ENCODE measurements at places on chromosomes 3 and 15.

DNA sequence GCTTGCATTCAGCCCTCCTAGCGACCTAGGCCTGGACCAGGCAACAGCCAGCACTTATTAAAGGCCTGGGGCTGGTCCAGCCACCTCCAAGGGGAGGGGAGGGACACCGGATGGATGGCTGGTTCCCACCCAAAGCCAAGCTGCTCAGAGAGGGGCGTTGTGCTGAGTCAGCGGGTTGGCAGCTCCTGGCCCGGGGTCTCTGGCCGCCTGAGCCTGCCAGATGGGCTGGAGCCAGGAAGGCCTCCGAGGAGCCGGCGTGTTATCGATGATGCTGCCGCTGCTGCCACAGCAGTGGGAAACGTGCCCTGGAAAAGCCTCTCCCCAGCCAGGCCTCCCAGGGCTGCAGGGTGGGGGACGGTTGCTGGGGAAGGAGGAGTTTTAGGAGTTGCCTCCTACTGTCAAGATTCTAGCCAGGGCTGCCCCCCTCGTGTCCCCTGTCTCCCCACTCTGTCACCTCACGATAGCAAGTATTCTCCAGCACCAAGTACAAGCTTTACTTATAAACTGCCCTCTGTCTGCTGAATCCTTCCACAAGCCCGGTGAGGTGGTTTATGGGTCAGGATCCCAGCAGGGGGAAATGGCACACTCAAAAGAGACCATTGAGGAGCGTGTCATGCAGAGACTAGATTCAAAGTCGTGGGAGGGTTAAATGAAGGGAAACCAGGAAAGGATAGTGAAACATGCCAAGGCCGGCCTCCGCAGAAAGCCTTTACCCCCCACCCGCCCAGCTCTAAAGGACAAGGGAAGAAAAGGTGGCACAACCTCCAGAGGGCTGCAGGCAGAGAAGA lies 43.2 kb upstream of the TSEN2 start:
- DNase-seq = no peak

DNA sequence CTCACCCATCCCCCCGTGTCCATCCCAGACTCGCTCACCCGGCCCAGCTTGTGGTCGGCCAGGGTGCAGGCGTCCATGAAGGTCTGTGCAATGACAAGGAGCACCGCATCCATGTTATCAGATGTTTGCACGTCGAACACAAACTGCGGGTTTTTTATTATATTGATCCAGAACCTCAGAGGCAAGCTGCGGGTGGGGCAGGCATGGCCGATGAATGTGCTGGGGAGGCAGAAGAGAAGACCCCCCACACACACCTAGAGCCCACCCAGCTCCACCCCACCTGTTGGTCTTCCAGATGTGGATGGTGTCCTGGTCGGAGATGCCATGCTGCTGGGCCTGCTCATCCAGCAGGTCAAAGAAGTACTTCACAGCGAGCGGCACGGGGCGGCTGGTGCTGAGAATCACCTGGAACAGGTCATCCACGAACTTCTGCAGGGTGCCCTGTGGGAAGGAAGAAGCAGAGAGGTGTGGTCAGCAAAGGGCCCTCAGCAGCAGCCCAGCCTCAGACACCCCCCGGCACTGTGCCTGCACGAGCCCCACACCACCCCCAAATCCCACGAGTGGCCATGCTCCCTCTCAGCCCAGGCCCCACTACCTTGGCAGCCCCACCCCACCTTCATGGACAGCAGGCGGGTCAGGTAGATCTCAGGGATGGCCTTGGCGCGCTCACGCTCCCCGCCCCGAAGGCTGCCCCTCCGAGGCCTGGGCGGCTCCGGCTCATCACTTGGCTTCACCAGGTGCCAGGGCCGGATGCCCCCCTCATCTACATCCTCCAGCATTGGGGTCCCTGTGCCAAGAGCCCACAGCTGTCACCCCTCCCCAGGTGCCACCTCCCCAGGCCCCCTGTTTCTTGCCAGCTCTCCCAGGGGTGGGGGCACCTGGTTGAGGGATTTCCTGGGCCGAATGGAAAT lies 20.3 kb downstream of the PLXNB1 start:
- DNase-seq = no peak

DNA sequence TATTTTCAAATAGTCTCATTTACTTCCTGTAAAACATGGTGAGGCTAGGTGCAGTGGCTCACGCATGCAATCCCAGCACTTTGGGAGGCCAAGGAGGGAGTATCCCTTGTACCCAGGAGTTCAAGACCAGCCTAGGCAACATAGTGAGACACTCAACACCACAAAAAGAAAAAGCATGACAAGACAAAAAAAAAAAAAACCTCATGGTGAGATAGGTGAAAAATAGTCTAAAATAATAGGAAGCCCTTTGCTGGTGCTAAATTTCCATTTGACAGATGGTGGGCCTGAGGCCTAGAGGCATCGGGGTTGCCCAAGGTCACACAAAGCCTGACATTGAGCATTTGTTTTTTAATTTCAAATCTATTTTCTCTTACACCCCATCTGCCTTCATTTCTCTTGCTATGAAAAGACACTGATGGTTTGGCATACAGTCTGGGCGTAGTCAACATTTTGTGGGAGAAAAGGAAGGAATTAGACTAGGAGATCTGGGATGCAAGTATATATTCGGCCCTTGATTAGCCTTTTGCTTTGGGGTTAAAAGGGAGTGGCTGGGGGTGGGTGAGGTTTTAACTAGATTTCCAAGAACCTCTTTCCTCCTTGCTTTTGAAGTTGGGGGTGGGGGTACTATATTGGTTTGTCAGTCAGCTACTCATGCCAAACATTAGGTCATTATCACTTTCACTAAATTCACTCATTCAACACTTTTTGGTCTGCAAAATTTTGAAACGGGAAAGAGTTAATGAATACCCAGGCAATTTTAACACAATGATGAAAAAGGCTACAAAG lies 11.3 kb downstream of the RAB8B start:
- no peak for DNase-seq

GRCh38 chr3:21170964-21171363 lies 580.0 kb downstream of the ZNF385D start:
- no peak for DNase-seq

DNA sequence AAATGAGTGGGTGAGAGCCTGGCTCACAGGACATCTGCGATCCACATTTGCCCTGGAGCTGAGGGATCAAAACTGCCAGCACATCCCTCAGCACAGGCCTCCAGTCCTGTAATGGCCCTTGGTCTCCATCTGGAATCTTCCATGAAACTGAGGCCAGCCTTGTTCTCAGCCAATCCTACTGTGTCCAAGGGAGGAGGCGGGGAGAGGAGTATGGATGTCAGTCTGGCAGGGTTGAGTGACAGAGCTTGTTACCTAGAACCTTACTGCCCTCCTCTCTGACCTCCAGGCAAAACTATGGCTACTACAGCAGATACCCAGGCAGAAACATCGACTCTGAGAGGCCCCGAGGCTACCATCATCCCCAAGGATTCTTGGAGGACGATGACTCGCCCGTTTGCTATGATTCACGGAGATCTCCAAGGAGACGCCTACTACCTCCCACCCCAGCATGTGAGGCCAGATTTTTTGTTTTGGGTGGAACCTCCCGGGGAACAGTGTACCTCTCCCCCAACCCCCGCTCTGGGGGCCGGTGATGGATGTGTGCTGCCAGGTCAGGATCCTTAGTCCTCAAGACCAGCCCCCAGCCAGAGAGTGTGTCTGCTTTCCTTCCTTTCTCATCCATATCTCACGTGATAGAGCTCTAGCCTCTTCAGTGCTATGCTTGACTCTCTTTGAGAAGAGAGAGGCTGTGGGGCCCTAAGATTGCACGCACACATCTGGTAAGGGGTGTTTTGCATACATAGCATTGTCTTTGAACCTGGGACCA lies 41.3 kb downstream of the CHDH start:
- no peak for DNase-seq

DNA sequence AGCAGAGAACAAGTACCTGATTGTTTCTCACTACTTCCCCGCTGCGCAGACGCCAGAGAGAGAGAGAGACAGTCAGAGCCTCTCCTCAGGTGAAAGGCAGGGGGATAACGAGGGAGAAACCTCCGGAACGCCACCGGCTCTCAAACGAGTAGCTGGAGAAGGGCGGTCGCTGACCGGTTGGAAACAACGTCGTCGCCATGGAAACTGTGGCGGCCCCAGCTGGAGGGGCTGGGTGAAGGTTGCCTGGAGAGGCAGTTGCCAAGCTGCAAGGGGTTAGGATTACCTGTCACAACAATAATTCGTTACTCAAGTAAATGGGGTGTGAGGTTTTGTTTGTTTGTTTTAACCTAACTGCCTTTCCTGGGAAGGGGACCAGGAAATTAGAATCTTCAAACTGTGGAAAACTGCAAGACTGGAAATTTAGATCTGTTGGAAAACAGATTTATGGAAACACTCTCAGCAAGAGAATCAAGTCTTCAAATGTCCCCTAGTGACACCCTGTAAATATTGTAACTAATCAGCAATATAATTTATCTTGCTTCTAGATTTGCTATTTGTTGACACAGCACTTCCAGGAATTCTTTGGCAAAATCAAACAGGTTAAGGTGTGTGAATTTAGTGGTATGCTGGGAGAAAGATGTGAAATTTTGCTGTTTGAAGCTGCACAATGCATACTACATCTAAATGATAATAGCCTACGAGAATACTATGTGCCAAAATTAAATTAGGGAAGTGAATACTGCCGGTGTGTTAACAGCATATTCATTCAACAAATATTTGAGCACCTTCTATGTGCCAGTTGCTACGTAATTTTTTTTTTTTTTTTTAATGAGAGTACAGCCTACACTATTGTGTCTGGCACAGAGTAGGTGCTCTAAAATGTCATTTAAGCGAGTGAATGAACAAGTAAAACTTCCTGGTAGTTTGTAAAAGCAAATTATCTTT lies at the start of gene DNAH12:
Gene DNAH12, minus strand, starts transcription at position 164 of the 945 bp plus-strand sequence. CDS start 1,474 bp downstream, outside the sequence.
- DNase-seq = peak; percentile 47

Data from germinal center (tissue), 1 donor.